ENCODE measurements at places on chromosomes 2 and 18.
A peak's percentile ranks its signal among the peaks of the same experiment; 100 is the strongest.

DNA sequence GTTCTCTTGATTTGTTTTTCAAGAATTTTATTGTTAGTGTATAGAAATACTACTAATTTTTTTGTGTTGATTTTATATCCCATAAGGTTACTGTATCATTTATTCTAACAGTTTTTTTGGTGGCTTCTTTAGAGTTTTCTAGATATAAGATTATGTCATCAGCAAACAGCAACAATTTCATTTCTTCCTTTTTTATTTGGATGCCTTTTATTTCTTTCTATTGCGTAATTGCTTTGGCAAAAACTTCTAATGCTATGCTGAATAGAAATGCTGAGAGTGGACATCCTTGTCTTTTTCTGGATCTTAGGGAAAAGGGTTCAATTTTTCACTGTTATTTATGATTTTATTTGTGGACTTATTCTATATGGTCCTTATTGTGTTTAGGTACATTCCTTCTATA, 298.8 kb downstream of the RPRM start:
- DNase-seq = no peak

- peak; percentile 87 for DNase-seq
Measured at GRCh38 chr18:2654928-2655177, 673 bp upstream of the SMCHD1 start.

DNA sequence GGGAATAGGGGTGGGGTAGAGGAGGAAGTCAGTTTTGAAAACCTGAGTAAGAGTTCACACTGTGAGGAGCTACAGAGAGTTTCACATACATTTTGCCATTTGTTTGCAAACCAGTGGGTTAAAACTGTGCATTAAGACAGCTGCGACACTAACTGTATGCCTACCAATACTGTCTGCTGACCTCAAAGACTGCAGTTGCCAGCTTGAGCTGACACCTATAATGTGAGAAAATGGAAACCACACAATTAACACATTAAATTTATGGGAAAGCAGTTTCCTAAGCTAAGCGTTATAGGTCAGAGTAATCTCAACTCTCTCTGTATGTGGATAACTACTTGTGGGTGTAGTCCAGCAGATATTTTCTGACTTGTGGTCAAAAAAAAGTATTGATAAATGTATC, 756.6 kb upstream of the GCFC2 start:
- DNase-seq = no peak

DNA sequence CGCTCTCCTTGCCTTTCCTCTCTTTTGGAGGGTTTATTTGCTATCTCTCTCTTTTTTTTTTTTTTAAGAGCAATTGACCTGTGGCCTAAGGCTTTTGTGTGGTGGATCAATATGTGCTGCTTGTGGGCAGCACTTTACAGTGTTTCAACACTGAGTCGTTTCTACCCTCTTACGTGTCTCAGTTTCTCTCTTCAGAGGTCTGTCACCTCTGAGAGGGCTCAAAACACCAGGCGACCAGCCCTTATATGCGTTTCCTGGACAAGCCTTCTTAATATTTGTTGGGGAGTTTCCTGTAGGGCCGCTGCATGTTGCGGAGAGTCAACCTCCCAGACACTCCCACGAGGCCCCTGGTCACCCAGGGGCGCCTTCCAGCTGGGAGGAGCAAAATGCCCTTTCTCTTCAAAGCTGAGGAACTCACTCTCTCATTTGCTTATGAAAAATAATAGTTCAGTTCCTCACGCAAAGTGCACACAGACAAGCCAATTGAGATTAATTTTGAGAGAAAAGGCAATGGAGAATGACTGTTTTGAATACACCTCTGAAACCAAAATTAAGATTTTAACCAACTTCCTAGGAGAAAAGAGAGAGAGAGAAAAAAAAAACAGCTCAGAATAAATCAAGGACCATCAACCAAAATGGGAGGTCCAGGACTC, 96.3 kb upstream of the B3GNT2 start:
- no peak for DNase-seq

DNA sequence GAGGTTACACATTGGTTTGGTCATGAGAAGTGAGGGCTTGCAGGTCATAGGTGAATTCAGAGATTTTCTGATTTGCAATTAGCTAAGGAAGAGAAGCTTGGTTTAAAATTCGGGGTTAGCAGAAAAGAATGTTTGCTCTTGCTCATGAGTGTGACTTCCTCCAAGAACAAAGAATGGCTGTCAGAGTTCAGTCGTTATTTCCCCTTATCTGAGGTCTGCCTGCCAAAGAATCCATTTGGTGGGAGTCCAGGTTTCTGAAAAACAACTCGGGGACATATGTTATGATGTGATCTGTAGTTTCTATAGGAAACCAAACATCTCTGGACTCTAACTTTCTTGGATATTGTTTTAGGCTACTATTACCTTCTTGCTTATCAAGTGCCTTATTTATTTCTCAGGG, 3.2 kb upstream of the UGT1A6 start:
- no peak for DNase-seq

GRCh38 chr2:168155046-168155445, 92.3 kb downstream of the STK39 start:
- DNase-seq = no peak

- no peak for DNase-seq
Measured at GRCh38 chr2:45506756-45507155, 104.3 kb downstream of the SRBD1 start.

DNA sequence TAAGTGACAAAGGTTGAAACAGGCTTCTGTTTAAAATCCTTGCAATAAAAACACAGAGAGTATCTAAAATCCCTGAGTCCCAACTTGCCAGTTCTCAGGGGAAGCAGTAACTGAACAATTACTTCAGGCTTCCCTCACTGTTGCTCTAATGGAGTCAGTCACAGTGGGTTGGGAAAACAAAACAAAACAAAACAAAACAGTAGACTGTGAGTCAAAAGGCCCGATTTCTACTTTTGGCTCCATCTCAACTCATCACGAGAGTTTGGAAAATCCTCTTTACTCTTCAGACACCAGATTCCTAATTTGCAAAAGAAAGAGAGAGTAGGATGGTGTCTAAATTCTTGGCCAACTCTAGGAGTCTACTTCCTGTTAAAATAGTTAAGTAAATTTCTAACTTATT, 1.1 kb downstream of the FSHR start:
- no peak for DNase-seq

GRCh38 chr2:122636097-122636496, 880.6 kb downstream of the TSN start:
- no peak for DNase-seq

DNA sequence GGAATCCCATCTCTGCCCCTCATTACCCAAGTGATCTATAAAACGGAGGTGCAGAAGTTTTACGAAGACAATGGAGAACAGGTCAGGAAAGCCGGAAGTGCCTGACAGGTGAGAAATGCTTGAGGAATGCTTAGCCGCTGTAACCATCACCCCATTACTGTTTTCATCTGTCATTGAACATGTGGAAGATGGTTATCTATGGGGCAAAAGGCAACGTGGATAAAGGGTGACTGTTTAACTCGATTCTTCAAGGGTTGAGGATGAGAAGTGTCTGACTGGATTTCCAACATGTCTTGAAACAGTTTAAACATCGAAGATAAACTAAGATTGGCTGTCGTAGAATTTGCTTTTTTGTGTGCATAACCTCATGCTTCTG, 17.3 kb downstream of the HK2 start:
- no peak for DNase-seq

- no peak for DNase-seq
Measured at GRCh38 chr2:1651121-1652033, 92.9 kb downstream of the PXDN start.

- no peak for DNase-seq
Measured at GRCh38 chr18:27762054-27762453, 414.9 kb downstream of the CDH2 start.
